ENCODE measurements at places on chromosomes 1 and 21. TPM values are rescaled to one million over a fixed set of nuclear protein-coding genes. Genes with fewer than 3 reads are reported as not detected.
A peak's percentile ranks its signal among the peaks of the same experiment; 100 is the strongest.

The RAB7B gene
- 2.5 TPM for total RNA-seq

The RNPEP gene
- total RNA-seq, result 42.4 TPM

The POFUT2 gene
- total RNA-seq, result 15.8 TPM

The F13B gene
- not detected for total RNA-seq

The GBP4 gene
- 4.1 TPM for total RNA-seq

The TTC22 gene
- total RNA-seq, result under 0.01 TPM

The HSD3B1 gene
- total RNA-seq, result not detected

The EPHA8 gene
- not detected for total RNA-seq

The CFAP74 gene
- not detected for total RNA-seq

- no peak for DNase-seq
- no peak overlapping the region for H3K4me3 ChIP-seq
- H3K4me1 ChIP-seq, result no peaks in the 10 kb centered on the region
- no peaks in the 10 kb centered on the region for H3K36me3 ChIP-seq
- H3K27me3 ChIP-seq, result no peaks in the 10 kb centered on the region
- no peak overlapping the region for H3K27ac ChIP-seq
These were observed 157.3 kb downstream of the NTMT2 start for GRCh38 chr1:170303034-170303433.

- no peak overlapping the region for H3K27ac ChIP-seq
- H3K4me1 ChIP-seq, result peaks cover 14% of the 10 kb centered on the region
- H3K4me3 ChIP-seq, result no peak overlapping the region
- no peaks in the 10 kb centered on the region for H3K27me3 ChIP-seq
These were observed 83.0 kb downstream of the RYR2 start for GRCh38 chr1:237124856-237125462.

- H3K4me3 ChIP-seq, result no peak overlapping the region
- no peak for DNase-seq
- H3K4me1 ChIP-seq, result no peaks in the 10 kb centered on the region
- no peaks in the 10 kb centered on the region for H3K36me3 ChIP-seq
These were observed 68.7 kb upstream of the ATF3 start for GRCh38 chr1:212539737-212540430.

- no peaks in the 10 kb centered on the region for H3K27me3 ChIP-seq
- no peaks in the 10 kb centered on the region for H3K36me3 ChIP-seq
- H3K4me3 ChIP-seq, result no peak overlapping the region
These were observed 24.7 kb upstream of the HMGN1 start for GRCh38 chr21:39373634-39374033.

GRCh38 chr21:34227386-34227852 lies 136.4 kb upstream of the KCNE2 start:
- no peaks in the 10 kb centered on the region for H3K27me3 ChIP-seq
- no peak for DNase-seq
- H3K27ac ChIP-seq, result no peak overlapping the region
- no peaks in the 10 kb centered on the region for H3K36me3 ChIP-seq

DNA sequence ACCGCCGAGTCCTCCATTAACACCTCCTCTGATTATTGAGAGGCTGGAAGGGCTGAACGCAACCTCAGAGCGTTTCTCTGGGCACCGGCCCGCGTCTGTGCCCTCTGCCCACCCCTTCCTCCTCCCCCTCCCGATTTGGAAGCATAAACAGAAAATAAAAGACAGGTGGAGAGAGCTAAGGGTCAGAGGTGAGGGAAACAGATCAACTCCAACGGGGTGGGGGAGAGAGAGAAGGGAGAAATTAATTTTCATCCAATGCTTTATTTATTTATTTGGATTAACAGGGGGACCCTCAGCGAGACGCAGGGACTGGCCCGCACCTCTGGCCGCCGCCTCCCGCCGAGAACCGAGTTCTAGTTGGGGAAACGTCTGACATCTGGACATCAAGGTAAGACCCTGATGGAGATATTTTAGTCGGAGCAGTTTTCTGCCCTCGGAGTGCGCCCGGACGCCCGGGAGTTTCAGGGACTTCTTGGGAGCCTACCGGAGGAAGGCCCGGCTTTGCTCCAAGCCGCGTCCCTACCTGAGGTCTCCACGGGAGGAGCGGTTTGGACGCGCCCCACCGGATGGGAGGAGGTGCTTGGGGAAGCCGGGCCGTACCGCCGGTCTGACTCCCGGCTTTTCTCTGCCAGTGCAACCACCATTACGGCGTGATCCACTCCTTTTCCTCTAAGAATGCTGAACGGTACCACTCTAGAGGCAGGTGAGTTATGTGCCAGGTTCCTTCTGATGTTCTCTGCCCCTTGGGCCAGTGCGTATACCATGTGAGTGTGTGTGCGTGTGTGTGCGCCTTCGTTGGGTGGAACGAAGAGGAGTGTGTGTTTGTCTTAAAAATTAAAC lies 5.1 kb upstream of the LHX9 start:
- no peaks in the 10 kb centered on the region for H3K36me3 ChIP-seq
- DNase-seq, result no peak
- no peak overlapping the region for H3K27ac ChIP-seq
- peak overlapping the region; percentile 9 for H3K4me3 ChIP-seq
- peaks cover 65% of the 10 kb centered on the region for H3K4me1 ChIP-seq

GRCh38 chr1:13732971-13733667 lies 33.1 kb downstream of the PRDM2 start:
- H3K4me3 ChIP-seq, result no peak overlapping the region
- no peaks in the 10 kb centered on the region for H3K27me3 ChIP-seq
- H3K27ac ChIP-seq, result no peak overlapping the region
- no peak for DNase-seq
- peaks cover 23% of the 10 kb centered on the region for H3K4me1 ChIP-seq

DNA sequence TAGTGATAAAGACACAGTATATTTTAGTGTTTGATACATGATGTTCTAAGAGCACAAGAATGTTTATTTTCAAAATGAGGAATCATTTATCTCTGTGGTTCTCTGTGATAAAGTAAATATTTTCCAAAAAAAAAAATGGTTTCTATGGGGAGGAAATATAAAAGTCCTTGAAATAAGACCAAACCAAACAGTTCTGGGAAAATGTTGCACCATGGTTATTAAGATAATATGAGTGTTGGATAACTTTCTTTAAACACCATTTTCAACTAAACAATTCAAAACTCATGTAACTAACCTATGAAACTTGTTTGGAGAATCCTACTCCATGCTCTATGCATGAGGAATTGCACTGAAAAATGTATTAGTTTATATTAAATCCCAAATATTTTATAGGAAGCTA lies 184.6 kb downstream of the KCNT2 start:
- no peaks in the 10 kb centered on the region for H3K4me1 ChIP-seq
- no peak overlapping the region for H3K27ac ChIP-seq
- H3K27me3 ChIP-seq, result no peaks in the 10 kb centered on the region
- H3K36me3 ChIP-seq, result no peaks in the 10 kb centered on the region
- DNase-seq, result no peak

- no peaks in the 10 kb centered on the region for H3K36me3 ChIP-seq
- no peak overlapping the region for H3K4me3 ChIP-seq
- no peak overlapping the region for H3K27ac ChIP-seq
These were observed 190.8 kb upstream of the AJAP1 start for GRCh38 chr1:4463631-4464030.
